ENCODE measurements at places on chromosomes 12 and 14.

DNA sequence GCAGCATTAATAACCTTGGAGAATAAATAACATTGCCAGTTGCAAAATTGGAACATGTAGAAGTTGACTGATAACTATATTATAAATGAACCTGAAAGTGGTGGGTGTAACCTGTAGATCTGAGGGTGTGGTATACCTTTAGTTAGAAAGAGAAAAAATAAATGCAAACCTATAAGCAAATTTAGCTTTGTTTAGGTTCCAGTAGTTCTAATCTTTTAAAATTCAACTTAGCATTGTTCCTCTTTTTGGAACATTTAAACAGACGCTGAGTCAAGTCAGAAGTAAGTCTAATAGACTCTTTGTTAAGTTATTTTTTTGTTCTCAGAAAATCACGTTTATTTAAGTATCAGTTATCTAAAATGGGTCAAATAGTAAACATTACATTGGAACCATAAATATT, 120.0 kb downstream of the DNAI7 start:
- no peak for DNase-seq

- no peak for DNase-seq
Measured at GRCh38 chr14:76134231-76134630, 17.5 kb upstream of the GPATCH2L start.

DNA sequence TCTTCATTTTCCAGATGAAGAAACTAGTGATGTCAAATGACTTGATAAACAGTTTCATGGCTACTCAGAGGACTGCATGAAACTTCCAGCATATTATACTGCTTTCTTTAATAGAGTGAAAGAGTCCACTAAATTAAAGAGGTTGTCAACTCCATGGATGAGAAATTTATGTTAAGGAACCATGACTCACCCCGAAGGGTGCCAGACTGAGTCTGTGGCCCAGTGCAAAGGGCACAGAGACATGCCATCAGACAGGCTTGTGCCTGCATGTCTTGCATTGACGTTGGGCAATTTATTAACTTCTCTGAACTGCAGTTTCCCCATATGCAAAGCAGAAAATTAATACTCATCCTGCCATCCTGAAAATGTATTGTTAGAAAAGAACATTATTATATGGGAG, 382.4 kb downstream of the APAF1 start:
- DNase-seq: no peak

- DNase-seq: no peak
Measured at GRCh38 chr12:72509891-72510290, 237.7 kb downstream of the TRHDE start.

DNA sequence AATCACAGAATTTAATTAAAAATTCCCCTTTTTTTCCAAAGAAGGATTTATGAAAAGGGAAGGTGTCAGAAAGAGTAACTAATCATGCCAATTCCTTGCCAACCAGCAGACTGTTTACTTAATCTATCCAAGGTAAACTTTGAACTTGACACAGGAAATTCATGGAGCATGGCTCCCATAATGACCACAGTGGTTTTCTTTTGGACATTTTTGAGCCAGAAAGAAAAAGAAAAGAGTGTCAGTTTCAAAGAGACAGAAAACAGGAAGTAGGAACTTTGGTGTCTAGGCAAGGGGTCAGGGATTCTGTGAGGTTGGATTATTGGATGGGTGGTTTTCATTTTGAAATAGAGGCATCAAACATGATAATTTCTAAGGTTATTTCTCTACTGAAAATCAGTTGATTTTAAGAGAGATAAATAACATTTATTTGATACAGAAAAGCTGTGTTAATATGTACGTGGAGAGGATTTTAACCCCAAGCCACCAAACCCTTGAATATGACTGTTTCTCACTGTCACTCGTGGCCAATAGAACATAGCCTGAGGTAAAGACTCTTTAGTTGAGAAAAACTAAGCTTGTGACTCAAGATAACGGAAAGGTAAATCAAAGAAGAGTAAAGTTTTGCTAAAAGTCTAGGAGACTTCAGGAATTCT, 196.1 kb downstream of the TTC6 start:
- no peak for DNase-seq

DNA sequence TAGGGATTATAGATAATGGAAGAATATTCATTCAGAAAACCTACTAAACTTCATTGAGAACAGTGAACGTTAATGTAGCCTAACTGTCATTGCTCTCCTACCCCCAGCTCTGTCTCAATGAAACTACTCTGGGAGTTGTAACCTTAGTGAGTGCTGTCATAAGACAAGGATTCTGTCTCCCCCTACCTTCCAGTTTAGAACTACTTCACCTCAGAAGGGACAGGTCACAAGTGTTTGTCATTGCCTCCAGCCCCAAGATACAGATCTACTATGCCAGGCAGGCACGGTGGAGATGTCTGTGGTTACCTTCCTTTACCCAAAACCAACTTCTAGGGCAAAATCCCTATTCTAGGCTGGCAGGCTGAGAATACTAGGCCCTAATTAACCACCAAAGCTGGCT, 833.1 kb upstream of the SEL1L start:
- DNase-seq: no peak

GRCh38 chr12:110555577-110556406, 27.3 kb downstream of the PPTC7 start:
- no peak for DNase-seq

DNA sequence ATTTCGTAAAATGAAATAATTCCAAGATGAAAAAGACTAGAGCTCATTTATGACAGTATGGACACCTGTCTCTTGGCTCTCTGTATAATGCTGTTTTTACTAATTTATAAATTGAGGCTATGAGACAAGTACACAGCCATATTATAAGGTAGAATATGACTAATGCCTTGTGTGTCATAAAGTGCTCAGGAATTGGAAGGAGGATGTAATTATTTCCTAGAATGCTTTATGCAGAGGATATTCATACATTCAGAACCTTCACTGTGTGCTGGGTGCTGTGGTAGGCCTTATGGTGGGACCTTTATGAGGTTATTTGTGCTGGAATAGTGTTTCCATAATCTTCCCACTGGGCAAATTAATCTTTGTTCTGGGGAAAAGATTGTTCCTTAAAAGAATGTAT, 13.3 kb downstream of the PCNX1 start:
- no peak for DNase-seq

DNA sequence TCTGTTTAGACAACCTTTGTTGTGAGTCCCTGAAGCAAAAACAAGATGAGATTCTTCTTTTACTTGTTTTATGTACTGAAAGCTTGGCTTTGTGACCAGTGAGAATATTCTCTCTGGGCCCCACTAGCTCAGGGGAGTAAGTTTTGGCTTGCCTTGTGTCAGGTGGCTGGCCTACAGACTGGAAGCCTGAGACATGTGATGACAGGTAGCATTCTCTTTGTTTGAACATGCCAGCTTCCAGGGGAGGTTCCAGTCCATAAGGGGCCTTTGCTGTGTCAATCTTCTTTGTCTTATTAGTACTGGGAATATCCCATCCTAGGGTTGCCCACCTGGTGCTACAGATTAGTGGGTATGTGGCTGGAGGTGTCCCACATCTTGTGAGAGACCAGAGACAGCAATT, 66.1 kb upstream of the FERMT2 start:
- DNase-seq: no peak

GRCh38 chr14:37157987-37158386, 14.4 kb downstream of the SLC25A21 start:
- no peak for DNase-seq

DNA sequence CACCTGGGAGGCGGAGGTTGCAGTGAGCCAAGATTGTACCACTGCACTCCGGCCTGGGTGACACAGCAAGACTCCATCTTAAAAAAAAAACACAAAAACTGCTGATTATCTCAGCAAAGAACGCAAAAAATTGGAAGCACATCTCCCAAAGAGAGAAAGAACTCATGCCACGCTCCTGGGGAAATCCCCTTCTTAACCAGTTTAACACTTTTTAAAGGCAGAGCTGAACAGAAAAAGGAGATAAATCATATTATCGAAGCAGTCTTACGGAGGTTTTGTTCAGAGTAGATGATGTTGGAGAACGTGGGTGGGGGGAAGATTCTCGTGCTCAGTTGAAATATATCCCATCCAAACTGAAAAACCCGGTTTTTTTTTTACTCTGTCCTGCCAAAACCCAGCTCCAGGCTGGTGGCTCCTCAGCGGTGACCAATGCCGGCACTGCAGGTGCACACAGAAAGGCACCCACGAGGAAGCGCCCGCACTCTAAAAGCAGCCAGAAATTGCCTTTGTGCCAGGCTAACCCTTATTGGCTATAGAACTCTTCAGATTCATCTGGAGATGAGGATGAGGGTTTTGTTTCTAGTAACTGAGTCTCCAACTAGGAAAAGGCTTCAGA, 100.2 kb upstream of the PARP11 start:
- DNase-seq: peak; percentile 11

GRCh38 chr14:37539992-37540391, 55.1 kb downstream of the FOXA1 start:
- DNase-seq: no peak

DNA sequence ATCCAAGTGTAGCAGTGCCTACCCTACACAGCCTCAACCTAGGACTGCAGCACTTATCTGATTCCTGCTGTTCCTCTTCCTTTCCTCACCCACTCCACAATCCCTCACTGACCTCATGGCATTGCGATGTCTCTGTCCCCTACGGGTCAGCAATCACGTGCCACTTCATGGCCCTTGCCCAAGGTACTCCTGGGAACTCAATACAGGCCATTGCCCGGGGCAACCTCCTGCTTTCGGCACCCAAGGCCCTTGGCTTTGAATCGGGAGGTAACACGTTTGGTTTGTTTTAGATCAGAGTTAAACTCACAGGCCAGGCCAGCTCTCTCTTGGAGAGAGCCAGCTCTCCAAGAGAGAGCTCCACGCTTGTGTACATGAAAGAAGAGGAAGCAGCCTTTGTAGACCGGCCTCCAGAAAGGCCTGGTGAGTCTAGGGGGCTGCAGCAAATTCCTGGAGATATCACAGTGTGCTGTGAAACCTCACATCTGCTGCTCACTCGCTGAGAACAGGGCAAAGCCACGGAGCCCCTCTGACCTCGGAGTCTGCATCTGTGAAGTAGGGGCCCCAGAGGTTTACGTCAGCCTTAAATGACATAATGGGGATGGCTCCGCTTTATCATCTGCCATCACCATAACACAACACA, 12.2 kb downstream of the CLMN start:
- no peak for DNase-seq

GRCh38 chr14:61510736-61511557, 184.4 kb upstream of the HIF1A start:
- no peak for DNase-seq

DNA sequence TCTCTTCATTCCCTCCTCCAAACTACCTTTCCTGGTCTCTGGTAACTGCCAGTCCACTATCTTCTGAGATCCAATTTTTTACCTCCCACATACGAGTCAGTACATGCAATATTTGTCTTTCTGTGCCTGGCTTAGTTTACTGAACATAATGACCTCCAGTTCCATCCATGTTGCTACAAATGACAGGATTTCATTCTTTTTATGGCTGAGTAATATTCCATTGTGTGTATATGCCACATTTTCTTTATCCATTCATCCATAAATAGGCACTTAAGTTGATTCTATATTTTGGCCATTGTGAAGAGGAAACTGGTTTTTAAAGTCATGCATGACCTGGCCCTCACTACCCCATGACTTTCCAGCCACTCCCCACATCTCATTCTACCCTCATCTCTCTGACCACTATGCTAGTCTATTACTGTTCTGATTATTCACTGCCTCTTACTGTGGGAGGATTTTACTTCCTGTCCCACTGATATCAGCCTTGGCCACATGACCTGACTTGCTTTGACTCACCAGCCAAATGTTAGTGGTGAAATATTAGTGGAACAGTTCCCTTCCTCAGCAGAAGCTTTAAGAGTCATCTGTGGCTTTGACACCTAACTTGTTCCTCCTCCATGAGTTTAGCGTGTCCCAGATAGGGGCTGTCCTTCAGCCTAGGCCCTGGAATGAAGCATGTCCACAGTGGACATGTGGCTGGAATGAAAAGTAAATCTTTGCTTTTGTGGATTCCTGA, 52.2 kb downstream of the GOLGA5 start:
- peak; percentile 28 for DNase-seq

GRCh38 chr12:57430112-57430930, 522 bp downstream of the R3HDM2 start:
- DNase-seq: no peak

GRCh38 chr12:39406262-39406661, 36.7 kb downstream of the KIF21A start:
- no peak for DNase-seq

- no peak for DNase-seq
Measured at GRCh38 chr12:91836264-91836663, 309.4 kb downstream of the BTG1 start.

DNA sequence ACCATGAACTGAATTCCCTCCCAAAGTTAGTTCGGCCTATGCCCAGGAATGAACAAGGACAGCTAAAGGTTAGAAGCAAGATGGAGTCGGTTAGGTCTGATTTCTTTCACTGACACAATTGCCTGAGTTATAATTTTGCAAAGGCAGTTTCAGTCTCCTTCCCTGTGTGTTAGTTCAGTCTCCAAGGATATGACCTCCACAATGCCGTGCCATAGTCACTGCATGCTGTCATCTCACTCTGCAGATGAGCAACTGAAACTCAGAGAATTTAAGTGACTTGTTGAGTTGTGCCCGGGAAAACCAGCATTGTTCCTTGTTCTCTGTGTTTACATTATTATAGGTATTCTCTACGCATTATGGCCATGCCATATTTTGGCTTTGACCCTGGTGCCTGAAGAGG, 10.1 kb upstream of the SERPINA1 start:
- DNase-seq: no peak

- no peak for DNase-seq
Measured at GRCh38 chr14:92035890-92036289, 4.0 kb downstream of the TRIP11 start.

- DNase-seq: no peak
Measured at GRCh38 chr12:10873378-10873777, 10.7 kb downstream of the PRH1 start.

DNA sequence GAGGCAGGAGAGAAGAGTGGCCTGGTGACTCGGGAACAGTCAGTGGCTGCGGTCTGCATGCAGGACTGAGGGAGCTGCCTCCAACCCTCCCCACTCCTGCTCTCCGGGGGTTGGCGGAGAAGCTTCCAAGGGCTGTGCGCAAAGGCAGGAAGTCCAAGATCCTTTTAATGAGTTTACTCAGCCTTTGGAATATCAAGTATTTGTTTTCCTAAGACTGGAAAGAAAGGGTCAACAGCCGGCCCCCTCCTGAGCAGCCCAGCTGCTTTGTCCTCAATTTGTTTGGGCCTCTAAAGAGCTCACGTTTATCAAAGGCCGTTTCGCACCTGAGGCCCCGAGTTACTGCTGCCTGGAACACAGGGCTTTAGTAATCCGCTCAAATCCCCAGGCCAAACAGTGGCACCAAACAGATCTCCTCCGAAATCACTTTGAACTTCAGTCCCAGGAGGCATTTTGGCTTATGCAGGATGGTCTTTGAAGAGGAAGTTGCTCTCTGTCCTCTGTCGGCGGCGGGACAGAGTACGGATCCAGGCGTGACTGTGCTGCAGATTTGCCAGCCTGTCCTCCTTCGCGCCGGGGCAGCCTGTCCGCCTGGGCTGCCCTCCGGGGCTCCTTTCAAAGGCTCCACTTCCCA, 117.2 kb upstream of the FZD10 start:
- DNase-seq: no peak

- DNase-seq: no peak
Measured at GRCh38 chr12:100447381-100447780, 26.3 kb upstream of the NR1H4 start.

Data from activated naive CD4-positive, alpha-beta T cell treated with Interleukin-2 at 50 U/mL for 16 hours (primary cell).